ENCODE measurements at places on chromosomes 3 and 15.

- no peak for DNase-seq
These were observed 14.9 kb upstream of the PCSK6 start for GRCh38 chr15:101504373-101504772.

GRCh38 chr3:197309528-197310361, 11.3 kb upstream of the DLG1 start:
- no peak for DNase-seq

DNA sequence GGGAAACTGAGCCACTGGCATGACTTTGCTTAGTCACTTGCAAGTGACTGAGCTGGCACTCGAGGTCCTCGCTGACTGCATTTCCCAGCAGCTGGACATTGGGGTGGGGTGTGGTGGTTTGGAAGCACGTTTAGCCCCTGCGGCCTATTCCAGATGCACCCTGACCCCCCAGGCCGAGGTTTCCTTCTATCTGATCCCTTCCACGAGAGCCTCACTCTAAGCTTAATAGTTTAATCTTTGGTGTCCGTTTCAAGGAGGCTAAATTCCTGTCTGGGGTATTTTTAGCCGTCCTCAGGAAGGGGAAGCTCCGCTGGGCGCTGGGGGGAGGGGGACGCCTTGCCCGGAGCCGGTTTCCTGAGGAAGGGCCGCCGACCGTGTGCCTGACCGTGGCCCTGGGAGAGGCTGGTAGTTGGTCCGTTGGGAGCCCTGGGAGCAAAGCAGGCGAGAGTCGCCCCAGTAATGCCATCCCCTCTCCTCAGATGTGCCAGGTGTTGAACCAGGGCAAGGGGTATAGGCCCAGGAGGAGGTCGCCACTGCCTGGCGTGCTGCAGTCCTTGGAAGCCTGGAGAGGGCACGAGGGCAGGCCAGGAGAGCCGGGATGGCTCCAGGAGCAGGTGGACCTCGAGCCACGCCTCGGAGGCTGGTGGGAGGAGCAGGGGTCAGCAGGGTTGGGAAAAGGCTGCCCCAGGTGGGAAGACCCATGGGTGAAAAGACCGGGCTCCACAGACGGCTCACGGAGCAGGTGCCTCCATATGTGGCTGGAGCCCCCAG, 37.2 kb downstream of the IDH2 start:
- DNase-seq: no peak

GRCh38 chr15:77749236-77749997, 116.7 kb upstream of the LINGO1 start:
- DNase-seq: no peak

- no peak for DNase-seq
These were observed 50.7 kb downstream of the ADCY5 start for GRCh38 chr3:123397921-123398785.

- DNase-seq: no peak
These were observed 255.3 kb upstream of the IL12A start for GRCh38 chr3:159733194-159733860.

- DNase-seq: no peak
These were observed 119.7 kb upstream of the PHLDB2 start for GRCh38 chr3:111739311-111739911.

GRCh38 chr3:94076055-94076454, 13.2 kb downstream of the NSUN3 start:
- no peak for DNase-seq

GRCh38 chr15:58447271-58448010, 15.7 kb downstream of the LIPC start:
- no peak for DNase-seq

GRCh38 chr3:125194061-125194848, 18.3 kb downstream of the SLC12A8 start:
- DNase-seq: no peak

DNA sequence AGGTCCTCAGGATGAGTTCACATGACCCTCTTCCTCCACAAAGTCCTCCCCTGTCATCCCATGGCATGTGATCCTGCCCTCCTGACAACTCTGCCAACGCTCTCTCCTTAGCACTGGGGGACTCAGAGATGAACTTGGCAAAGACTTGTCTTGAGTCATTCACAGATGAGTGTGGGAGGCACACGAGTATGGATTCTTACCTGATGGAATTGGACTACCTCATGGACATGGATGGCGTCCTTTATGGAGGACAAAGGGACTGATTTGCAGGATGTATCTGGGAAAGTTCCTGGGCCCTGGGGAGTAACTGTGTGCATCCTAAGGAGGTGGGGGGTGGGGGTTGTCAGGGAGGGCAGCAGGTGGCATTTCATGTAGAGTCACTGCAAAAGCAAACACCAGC, 38.2 kb upstream of the TOPBP1 start:
- DNase-seq: no peak

All from large intestine (tissue), 12 donors.